ENCODE measurements at places on chromosomes 16 and 17. TPM values are rescaled to one million over a fixed set of nuclear protein-coding genes. Genes with fewer than 3 reads are reported as not detected.

Gene CDRT4
- 1.0 TPM for total RNA-seq

Gene KCNH6
- total RNA-seq: not detected

Gene NDRG4
- total RNA-seq: 28.7 TPM

Gene DHRS7C
- total RNA-seq: not detected

Gene CA5A
- not detected for total RNA-seq

Gene SOCS1
- total RNA-seq: 12.5 TPM

Gene XYLT1
- 0.84 TPM for total RNA-seq

Gene MT4
- total RNA-seq: not detected

Gene RDM1
- total RNA-seq: 3.4 TPM

Gene PSME3
- total RNA-seq: 220 TPM

Gene CHP2
- total RNA-seq: not detected

Gene OTOP2
- not detected for total RNA-seq

Gene ACSM2A
- total RNA-seq: not detected

Gene NHLRC4
- total RNA-seq: 0.18 TPM

Gene OMG
- total RNA-seq: not detected

Gene PLEKHM1
- total RNA-seq: 23.3 TPM

Gene ATP2A1
- 5.2 TPM for total RNA-seq

Gene TMEM132E
- not detected for total RNA-seq

Gene PRRT2
- 0.32 TPM for total RNA-seq

Gene ZDHHC1
- total RNA-seq: 7.1 TPM

Gene RARA
- total RNA-seq: 40.7 TPM

Gene KRTAP9-4
- total RNA-seq: not detected

Gene HS3ST3A1
- total RNA-seq: 0.50 TPM

Gene TEX19
- 0.49 TPM for total RNA-seq

Gene KRTAP4-4
- total RNA-seq: not detected

Gene PDIA2
- total RNA-seq: 0.15 TPM

Gene TNRC6C
- 2.3 TPM for total RNA-seq

Gene BEAN1
- 5.3 TPM for total RNA-seq

Gene TEKT5
- total RNA-seq: not detected

Gene SLC6A2
- 0.05 TPM for total RNA-seq

Gene NAE1
- total RNA-seq: 59.6 TPM

Gene C16orf90
- not detected for total RNA-seq

Gene RGS11
- total RNA-seq: 4.4 TPM

Gene SP2
- 18.1 TPM for total RNA-seq

Gene LITAFD
- total RNA-seq: not detected

Measured in A549 treated with AZD2906 at 1 μM for 4 hours (cell line).